Activated CD8-positive, alpha-beta memory T cell treated with anti-CD3 and anti-CD28 coated beads for 4 hours (primary cell): ENCODE measurements at places on chromosomes 12 and 14.
A peak's percentile ranks its signal among the peaks of the same experiment; 100 is the strongest.

- no peak for DNase-seq
Observed at GRCh38 chr12:58882826-58883225, 37.5 kb downstream of the LRIG3 start.

- DNase-seq = no peak
Observed at GRCh38 chr14:94174604-94175010, 485 bp downstream of the PPP4R4 start.

DNA sequence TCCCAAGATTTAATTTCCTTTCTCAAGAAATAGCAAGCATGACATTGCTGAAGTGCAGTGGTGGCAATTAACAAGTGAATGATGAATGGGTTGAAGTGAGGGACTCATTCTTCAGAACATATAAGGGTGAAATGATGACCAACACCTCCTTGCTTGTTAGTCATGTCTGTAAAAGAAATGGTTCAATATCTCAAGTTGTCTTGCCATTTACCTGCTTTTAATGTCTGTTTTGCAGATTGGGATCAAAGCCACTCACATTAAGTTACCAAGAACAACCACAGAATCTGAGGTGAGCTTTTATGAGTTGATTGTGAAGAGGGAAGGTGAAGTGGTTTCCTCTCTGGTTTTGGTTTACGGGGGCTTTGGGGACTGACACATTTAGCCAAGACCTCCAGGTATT lies 24.1 kb downstream of the MTHFD1 start:
- DNase-seq = no peak

DNA sequence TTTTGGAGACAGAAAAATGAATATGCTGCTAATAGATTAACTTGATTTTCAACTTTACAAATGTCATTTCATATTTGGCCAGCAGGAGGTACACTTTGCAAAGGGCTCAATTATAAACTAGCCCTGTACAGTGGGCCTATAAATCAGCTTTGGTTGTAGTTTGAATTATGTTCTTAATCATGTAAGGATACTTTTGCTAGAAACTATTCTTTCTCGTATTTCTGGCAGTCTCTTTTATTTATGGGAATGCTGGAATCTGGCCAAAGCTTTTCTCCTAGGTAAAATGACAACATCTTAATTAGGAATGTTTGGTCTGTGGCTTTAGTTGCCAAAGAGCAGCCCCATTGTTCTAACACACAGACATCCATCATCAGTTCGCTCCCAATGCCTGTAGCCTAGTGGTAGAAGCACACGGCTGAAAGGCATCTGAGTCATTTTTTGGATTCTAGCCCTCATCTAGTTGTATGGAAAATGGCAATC lies 1322.3 kb upstream of the SEL1L start:
- no peak for DNase-seq

GRCh38 chr12:15387772-15388171 lies 65.5 kb downstream of the PTPRO start:
- DNase-seq = no peak

GRCh38 chr14:91335191-91336092 lies 82.2 kb downstream of the CCDC88C start:
- no peak for DNase-seq

DNA sequence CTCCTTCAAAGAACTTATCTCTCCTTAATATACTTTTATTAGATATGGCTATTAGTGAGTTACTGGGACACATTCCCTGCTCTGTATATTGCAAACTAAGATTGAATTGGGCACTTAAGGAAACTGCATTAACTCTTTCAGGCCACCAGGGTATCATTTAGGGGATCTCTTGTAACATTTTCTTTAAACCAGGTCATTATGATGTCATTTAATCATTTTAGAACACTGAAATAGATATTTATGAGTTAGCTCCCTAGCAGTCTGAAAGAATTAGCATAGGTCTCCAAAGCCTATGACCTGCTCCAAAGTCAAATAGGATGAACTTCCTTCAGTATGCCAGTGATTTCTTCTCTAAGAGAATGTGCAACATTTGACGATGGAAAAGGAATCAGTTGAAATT lies 506.9 kb downstream of the FOXG1 start:
- no peak for DNase-seq

DNA sequence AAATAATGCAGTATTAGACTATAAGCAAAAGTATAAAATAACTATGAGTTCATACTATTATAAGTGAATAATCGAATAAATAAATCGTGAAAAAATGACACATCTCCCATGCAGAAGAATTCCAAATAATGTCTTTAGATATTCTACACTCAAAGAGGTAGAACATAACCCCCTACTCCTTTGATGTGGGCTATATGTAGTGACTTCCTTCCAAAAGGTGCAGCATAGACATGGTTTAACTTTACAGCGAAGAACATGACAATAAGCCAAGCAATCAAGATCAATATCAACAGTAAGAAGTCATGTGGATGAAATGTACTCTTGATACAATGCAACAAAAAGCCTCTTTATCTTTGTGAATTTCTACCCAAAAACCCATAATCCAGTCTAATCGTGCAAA lies 46.0 kb upstream of the HIF1A start:
- no peak for DNase-seq

- no peak for DNase-seq
Observed at GRCh38 chr14:73817020-73817655, 34.5 kb upstream of the PTGR2 start.

DNA sequence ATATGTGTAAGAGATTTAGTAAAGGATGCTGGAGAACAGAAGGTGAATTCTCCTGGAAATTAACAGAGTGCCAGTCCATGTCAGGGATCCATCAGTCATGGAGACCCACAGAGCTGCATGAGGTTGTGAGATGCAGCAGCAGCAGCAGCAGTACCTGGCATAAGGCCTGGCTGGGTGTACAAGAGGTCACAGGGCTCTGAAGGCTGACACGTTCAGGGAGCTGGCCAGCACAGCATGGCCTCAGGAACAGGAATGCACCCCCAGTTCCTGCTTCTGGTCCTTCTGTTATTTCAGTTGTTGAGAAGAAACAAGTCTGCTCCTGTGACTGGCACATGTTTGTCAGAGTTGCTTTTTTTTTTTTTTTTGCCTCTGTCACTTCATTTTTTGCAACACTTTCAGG lies 210.8 kb downstream of the CNTN1 start:
- no peak for DNase-seq

- peak; percentile 3 for DNase-seq
Observed at GRCh38 chr12:91722072-91722471, 423.6 kb downstream of the BTG1 start.

DNA sequence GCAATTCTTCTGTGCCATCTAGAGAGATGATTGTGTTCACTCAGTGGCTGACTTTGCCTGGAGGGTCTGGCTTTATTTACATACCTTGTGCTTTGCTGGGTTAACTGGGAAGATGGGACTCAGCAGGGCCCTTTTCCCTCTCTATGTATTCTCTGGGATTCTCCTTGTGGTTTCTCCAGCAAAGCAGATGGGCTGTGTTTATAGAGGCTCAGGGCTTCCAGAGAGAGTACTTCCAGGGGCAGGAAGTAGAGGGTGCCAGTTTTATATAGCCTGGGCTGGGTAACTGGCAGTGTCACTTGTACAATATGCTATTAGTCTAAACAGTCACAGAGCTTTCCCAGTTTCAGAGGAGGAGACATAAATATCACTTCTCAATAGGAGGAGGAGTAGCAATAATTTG lies 509.9 kb downstream of the DIO2 start:
- DNase-seq = no peak

DNA sequence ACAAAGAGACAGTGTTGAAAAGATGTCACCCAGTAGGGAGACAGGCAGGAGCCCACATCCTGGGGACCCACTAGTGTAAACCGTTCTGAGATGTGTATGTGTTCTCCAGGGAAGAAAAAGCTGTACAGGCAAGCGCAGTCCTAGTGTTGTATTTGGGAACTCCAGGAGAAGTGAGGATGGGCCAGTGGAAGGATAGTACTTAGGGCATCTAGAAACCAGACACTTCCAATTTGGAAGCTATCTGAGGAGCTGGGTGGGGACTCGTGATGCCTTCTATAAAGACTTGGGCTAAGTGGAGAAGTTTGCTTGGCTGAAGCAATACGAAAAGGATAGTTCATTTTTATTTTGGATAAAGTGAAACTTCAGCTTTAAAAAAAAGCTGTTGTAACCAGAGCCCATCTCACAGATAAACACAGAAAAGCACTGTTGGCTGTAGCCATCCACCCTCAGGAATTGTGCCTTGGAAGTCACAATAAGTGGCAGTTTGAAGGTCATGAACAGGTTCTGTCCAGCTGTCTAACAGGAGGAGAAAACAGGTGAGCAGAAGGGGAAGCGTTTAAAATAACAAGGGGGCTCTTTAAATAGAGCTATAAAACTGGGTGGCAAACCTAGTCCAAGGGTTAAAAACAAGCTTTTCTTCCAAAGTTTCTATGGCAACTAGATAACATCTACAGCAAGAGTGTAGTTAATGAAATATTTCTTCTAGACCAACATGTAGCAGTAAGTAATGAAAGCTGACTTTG lies 108.0 kb upstream of the ARHGAP5 start:
- no peak for DNase-seq

GRCh38 chr12:109387425-109388166 lies 39.9 kb downstream of the MYO1H start:
- no peak for DNase-seq

- DNase-seq = no peak
Observed at GRCh38 chr12:48164451-48164850, 7.1 kb upstream of the ASB8 start.

DNA sequence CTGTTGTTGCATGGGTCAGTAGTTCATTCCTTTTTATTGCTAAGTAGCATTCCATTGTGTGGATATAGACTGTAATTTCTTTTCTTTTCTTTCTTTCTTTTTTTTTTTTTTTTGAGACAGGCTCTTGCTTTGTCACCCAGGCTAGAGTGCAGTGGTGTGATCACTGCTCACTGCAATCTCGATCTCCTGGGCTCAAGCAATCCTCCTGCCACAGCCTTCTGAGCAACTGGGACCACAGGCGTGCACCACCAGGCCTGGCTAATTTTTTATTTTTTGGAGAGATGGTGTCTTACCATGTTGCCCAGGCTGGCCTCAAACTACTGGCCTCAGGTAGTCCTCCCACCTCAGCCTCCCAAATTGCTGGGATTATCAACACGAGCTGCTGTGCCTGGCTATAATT lies 5.2 kb downstream of the ATP6V0A2 start:
- no peak for DNase-seq

DNA sequence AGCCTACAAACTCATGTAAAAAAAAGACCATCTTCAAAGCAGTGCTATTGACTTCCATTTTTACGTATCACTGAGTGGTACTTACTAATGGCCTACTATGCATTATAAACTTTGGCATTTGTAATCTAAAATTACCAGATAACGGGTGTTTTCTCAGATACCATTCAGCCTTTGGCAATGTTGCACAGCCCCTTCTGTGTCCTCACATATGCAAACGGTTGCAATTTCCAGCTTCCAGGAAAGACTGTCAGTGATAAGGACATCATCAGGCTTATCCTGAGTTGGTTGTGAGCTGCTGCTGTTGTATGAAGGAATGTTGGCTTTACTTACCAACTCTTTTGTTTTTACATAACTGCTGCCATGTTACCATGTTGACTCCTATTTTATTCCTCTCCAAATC lies 1.6 kb upstream of the SLC6A13 start:
- DNase-seq = no peak
